ENCODE measurements at places on chromosomes 1 and 21.

DNA sequence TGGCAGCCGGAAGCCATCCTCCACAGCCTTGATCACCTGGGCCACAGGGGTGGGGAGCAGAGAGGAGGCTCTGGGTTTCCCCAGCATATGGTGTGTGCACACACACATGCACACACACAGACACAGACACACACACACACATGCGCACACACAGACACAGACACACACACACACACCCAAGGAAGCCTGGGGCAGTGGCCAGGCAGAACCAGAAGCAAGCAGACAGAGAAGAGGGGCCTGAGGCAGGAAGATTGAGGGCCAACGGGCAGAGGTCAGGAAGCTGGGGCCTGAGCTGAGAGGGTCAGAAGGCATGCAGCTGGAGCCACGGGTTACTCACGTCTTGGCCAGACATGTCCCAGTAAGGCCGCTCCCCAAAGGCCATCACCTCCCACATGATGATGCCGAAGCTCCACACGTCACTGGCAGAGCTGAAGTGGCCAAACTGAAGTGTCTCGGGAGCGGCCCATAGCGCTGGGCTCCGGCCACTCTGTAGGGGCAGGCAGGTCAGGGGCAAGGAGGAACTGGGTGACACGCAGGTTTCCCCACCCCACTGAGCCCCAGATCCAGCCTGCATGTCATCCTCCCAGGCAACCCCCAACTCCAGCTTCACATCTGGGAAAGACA lies 27.4 kb downstream of the CDCA8 start:
- DNase-seq, result no peak

- no peak for DNase-seq
Observed at GRCh38 chr1:152160576-152160975, 1.5 kb upstream of the RPTN start.

DNA sequence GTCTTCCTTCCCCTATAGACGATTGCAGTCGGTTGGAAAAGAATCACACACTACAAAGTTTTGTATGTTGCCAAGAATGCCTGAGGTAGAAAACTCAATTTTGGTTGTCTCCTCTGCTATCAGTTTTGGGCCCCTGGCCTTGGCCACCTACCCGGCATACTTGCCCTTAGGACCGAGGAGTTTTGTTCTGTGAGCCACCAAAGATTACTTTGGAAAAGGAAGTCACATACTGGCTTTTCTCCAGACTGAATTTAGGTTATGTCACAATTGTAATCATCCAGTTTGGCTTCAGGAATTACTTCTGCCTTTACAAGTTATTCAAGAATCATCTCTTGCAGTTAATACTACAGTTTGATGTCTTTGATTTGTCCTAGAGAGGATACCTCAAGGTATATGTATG lies 71.4 kb downstream of the RGL1 start:
- no peak for DNase-seq

- DNase-seq, result no peak
Observed at GRCh38 chr1:211641044-211641800, 34.2 kb downstream of the NEK2 start.

DNA sequence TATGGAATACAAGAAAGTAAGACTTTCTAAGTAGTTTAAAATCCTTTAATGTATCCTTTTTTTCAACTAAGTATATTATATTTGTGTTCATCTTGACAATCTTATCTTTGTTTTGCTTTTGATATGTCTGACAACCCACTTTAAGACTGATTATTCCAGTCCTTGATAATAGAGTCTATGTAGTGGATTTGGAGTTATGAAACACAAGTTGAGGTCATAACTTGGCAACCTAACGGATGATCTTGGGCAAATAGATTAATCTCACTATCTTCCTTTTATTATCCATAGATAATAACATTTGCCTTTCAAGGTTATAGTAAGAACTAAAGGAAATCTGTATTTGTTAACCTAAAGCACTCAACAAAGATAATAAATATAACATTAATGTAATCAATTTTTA lies 4.8 kb upstream of the GBP2 start:
- DNase-seq, result no peak

DNA sequence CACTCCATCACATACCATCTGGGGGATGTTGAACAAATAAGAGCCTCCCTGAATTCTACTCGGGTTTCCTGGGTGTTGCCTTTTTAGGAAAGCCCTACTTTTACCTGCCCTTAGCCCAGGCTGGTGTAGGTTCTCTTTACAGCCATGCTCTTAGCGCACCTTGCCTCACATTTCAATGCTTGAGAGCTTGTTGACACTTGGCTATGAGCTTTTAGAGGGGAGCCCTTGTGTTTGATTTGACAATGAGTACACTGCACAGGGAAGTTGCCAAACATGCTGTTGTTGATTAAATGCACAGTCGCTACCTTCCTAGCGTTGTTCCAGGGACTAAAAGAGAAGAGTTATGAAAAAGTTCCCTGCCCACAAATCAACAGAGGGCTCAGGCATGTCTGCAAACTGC lies 103.8 kb downstream of the TRABD2B start:
- no peak for DNase-seq

GRCh38 chr1:209104646-209105045 lies 478.9 kb upstream of the CAMK1G start:
- no peak for DNase-seq

- DNase-seq, result no peak
Observed at GRCh38 chr21:18142655-18143054, 102.0 kb upstream of the CHODL start.

DNA sequence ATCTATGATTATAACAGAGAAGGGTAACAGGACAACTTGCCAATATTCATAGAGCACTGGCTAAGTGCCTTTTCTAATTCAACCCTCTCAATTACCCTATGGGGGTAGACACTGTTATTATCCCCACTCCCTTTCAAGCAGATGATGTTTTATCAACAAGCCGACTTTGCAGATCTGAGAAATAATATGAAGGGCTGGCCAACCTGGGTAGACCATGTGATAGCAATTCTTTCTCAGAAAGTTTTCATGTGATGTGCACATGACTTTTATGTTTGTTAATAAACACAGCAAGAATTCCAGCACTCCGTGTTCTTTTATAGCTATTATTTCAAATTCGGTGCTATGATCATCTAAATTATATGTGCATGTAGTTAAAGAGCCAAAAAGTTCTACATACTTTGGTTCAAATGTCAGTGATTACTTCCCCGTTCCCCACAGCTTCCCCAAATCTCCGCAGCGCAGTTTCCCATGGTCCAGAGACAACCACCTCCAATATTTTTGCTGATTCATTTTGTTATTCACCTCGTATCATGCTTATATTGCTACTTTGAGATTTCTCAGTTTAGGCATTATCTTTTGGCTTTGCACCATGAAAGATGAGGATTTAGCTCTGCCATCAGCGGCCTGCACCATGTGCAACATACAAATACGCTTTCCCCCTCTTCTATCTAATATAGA lies 96.7 kb upstream of the GADD45A start:
- DNase-seq, result no peak

DNA sequence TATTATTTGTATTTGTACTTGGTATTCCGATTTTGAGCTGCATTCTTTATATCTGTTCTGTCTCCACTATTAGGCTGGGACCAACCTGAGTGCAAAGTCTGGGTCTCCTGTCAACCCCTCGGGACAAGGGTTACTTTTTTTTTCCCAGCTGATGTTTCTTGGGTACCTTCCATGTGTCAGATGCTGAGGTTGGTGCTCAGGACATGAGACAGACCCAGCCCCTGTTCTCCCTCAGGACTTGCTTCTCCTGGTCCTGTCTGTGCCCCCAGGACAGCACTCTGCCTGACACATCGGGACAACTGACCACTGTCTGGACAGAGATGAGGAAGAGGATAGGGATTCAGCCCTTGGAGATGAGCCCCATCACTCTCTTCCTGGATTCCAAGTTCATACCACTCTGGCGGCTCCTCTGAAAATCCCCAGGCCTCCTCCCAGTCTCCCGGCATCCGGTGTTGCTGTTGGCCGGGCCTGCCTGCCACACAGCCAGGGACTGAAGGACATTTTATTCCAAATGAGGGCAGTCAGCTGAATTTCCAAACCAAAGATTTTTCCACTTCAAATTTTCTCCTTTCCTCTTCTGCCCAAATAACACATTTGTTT lies 55.6 kb upstream of the FMOD start:
- no peak for DNase-seq

GRCh38 chr1:209661071-209661470 lies 8.8 kb upstream of the LAMB3 start:
- DNase-seq, result no peak

DNA sequence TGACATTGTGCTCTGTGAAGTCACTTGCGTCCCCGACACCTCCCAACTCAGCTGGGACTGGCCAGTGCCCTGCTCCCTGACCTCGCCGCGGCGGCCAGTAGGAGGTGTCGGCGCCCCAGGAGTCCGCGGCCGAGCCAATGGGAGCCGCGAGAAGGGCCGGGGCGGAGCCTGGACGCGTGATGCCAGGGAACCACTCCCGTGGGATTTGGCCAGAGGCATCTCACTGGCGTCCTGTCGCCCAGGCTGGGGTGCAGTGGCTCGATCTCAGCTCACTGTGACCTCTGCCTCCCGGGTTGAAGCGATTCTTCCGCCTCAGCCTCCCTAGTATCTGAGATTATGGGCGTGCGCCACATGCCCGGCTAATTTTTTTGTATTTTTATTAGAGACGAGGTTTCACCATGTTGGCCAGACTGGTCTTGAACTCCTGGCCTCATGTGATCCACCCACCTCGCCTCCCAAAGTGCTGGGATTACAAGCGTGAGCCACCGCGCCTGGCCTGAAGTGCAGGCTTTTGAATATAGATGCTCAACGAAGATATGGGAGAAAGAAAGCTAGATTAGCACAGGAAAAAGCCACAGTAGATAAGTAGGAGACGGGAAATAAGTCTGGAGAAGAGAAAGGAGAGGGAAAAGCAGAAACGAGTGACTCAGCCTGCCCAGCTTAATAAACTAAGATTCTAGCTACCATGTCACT lies 38.0 kb downstream of the ZBTB8OS start:
- peak; percentile 13 for DNase-seq

DNA sequence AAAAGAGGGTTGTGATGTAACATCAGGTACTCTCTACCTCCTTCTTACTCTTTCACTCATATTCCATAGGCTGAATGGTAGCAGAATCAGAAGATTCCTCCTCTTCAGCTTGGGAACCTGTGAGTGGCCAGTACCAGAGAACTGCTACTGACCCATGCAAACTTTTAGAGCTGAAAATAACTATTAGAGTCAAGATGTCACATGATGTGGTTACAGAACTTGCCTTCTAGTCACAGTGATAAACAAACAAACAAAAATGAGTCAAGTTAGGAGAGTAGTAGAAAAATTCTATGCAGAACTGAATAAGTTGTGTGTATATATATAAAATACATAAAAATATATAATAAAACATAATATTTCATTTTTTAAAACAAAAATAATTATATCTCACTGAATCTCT lies 47.6 kb upstream of the RGS1 start:
- no peak for DNase-seq

GRCh38 chr1:73516451-73516850 lies 681.5 kb downstream of the LRRIQ3 start:
- DNase-seq, result no peak

DNA sequence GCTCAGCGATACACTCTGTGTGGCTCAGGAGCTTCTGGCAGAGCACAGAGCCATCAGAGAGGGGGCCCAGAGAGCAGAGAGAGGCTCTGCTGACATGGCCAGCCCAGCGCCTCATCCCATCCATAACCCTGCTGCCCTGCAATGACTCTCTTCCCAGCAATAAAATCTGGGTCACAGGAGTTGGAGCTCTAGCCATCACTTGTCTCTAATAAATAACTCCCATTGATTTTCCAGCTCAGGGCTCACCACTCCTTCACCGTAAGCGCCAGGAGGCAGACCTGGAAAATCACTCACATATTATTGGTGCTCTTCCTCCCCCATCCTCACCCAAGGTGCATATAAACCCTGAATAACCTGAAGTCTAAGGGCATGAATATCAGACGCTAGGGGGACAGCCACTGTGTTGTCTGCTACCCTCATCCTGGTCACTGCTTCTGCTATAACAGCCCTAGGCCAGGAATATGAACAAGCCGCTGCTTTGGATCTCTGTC lies at the start of gene APCS:
TSS of gene APCS (plus strand) at position 366 of the 491 bp plus-strand sequence. CDS start at position 462, 96 bp downstream.
- no peak for DNase-seq

DNA sequence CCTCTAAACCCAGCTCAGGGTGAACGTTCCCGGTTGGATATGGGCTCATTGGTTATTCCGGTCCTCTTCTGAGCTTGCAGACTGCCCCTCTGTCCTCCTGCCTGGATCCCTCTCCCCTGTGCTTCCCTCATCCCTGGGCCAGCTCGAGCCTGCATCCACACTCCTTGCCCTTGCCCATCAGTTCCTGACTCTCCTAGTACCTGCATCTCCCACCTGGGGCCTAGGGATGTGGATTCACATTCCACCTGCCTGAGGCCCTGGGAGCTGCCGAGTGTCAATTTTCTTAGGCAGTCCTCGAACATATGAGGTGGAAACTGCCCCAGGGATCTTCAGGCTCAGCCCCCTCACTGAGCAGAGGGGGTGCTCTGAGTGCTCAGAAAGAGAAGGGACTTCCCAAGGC lies 252.2 kb downstream of the GRIK3 start:
- DNase-seq, result no peak

- DNase-seq, result no peak
Observed at GRCh38 chr1:169601096-169601881, 15.0 kb upstream of the F5 start.

All from stimulated activated CD8-positive, alpha-beta memory T cell treated with anti-CD3 and anti-CD28 coated beads, Interleukin-15, amount 100 ng/mL, for 24 hours (primary cell).